ENCODE measurements at places on chromosomes 13 and 19.

DNA sequence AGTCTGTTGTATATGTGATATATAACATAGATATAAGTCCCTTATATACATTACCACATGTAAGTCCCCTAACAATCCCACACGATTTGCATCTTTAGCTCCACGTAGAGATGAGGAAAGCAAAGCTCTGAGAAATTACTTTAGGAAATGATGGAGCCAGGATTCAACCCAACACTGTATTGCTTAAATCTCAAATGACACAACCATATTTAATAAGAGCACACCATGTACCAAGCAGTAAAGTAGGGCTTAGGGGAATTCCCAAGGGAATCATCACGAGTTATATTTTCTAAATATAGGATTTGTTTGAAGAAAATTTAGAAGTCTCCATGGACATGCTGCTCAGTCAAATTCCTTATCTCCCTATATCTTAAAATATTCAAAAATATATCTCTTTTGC is 61.3 kb upstream of the POMP start:
- no peak for DNase-seq

- no peak for DNase-seq
Measured at GRCh38 chr13:33757713-33758112, 60.2 kb upstream of the RFC3 start.

- no peak for DNase-seq
Measured at GRCh38 chr19:2722541-2723344, 1.6 kb upstream of the DIRAS1 start.

GRCh38 chr19:3125900-3126524 is 9.8 kb upstream of the GNA15 start:
- DNase-seq, result peak; percentile 79

GRCh38 chr19:19752760-19753403 is 20.0 kb upstream of the ZNF14 start:
- DNase-seq, result no peak

DNA sequence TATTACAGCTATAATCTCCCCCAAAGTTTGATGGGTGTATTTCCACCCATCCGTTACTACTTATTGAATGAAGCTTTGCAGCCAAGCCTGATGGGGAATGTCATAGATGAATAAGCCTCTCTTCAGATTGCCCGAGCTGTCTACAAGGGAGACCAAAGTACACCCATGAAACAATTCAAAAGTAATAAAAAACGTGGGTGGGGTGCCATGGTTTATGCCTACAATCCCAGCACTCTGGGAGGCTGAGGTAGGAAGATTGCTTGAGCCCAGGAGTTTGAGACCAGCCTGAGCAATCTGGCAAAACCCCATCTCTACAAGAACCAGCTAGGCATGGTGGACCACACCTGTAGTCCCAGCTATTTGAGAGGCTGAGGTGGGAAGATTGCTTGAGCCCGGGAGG is 419.2 kb downstream of the FGF9 start:
- no peak for DNase-seq

GRCh38 chr19:38734176-38734425 is 10.2 kb downstream of the CAPN12 start:
- no peak for DNase-seq

DNA sequence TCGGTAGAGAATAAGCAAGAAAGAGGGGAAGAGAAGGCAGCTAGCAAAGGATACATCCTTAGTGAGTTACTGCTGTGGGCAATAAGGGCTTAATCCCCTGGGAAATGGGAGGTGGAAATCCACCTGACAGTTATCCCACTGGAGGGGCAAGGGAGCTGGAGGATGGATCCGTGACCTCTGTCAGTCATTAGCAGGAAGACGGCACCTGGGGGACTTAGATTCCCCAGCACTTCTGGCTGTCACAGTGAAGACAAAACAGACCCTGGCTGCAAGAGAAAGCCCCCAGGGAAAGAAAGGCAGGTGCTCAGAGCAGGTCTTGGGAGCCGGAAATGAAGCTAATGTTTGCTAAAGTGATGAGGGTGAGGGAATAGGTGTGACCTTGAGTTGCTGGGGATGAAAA is 70.4 kb upstream of the MRI1 start:
- DNase-seq, result no peak

GRCh38 chr13:82938644-82939043 is 943.6 kb downstream of the SLITRK1 start:
- no peak for DNase-seq

DNA sequence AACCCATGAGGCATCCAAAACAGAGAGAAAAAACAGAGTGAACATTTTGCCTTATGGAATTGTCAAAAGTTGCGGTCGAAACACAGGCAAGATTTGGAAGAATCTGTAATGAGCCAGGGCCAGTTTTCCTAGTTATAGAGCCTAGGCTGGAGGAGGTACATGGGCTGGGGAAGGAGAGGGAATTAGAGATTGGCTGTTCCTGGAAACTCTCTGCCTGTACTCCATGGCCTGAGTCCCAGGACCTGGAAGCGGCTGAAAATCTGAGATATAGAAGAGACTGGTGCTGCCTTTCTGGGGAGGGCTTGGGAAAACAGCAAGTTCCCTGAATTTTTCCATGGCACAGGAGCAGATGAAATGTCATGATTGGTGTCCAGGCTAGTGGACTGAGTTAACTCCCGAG is 122.8 kb upstream of the KLF12 start:
- DNase-seq, result no peak

DNA sequence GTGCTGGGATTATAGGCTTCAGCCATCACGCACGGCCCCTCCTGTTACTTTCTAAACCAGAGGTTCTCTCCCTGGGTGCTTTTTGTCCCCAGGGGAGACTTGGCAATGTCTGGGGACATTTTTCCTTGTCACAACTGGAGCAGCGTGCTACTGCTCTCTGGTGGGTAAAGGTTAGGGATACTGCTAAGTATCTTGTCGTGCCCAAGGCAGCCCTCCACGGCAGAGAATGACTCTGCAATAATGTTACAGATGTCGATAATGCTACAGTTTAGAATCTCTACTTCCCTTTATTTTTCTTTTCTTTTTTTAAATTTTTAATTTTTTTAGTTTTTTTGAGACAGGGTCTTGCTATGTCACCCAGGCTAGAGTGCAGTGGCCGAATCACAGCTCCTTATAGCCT is 38.0 kb downstream of the ADGRE1 start:
- no peak for DNase-seq

DNA sequence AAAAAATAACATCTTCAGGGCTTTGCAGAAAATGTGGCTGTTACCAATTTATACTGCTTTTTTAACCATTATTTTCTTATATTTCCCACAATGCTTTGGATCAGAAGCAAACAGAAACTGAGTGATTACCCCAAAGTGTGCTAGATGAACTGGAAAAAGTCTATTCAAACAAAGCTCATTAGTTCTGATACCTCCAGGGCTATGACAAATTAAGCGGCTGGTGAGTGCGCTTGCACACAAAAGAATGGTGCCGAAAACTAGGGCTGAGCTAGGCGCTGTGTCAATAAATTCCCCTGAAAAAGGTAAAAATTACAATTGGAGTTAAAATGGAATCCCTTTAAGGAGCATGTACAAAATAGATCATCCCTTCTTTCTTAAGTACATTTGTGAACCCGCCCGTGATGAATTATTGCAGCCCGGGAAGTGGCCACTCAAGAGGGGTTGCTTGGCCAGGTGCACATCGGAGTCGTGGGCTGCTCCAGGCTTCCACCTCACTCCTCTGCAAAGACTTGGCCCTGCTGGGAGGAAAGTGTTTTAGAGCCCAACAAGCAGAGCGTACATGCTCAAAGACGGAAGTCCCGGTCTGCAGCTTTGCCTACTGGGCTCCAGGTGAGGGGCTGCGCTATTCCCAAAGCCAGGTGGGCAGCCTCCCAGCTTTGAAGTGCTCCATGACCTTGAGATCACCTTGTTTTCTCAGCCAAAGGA is 164.0 kb upstream of the ZNF507 start:
- no peak for DNase-seq

DNA sequence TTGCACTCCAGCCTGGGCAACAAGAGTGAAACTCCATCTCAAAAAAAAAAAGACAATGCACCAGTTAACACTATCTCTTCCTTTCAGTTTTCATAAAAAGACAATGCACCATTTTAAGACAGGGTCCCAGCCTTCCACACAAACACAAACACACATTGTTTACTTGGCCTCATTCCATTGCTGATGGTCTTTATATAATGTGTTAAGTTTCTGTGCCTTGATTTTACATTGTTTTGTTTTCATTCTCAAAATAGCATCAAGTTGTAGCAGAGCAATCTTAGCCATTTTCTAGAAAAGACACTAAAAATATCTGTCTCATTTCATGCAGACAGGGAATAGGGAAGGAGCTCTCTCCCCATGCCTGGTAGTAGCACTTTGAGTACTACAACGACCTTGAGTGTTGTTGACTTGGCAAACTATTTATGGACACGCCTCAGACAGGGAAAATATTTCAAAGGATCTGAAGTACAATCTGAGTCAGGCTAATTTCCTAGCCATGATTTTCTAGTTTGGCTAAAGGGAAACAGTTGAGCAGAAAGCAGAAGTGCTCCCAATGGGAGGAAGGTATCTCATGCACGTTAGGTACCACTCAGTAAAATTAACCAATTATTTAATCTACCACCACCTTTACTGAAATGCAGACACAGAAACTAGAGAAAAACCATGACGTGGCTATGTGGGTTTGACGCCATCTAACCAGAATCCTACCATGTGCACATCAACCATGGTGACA is 120.6 kb downstream of the ABCC4 start:
- DNase-seq, result no peak

- DNase-seq, result no peak
Measured at GRCh38 chr19:43731346-43731745, 15.5 kb downstream of the IRGC start.

DNA sequence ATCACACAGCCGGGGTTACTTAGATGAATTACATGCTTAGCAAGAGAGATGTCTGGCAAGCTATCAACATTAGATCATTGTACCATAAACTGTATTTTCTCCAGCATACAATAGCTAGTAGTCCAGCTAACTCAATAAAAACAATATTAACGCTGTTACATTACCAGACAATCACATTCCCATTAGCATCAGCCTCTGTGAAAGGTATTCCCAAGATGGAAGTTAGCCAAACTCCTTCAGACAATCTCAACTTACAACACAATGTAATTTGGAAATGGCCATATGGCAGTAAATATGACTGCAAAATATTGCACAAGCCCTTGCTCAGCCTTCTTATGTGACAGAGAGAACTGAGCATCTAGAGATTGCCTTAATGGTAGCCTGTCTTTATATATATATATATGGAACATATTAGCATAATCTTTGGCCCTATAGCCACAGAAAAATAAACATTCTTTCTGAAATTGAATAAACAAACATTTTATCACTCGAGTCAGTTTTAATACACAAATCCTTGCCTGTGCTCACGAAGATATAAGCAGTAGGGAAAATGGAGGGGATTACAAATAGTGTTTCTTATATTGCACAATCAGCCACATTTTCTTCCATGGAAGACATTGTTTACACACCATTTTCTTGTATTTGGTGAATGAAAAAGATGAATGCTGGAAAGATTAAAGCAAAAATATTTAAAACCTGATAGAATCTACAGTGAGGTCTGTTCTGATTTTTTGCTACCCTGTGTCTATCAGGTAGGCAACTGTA is 1060.5 kb downstream of the DIAPH3 start:
- no peak for DNase-seq

DNA sequence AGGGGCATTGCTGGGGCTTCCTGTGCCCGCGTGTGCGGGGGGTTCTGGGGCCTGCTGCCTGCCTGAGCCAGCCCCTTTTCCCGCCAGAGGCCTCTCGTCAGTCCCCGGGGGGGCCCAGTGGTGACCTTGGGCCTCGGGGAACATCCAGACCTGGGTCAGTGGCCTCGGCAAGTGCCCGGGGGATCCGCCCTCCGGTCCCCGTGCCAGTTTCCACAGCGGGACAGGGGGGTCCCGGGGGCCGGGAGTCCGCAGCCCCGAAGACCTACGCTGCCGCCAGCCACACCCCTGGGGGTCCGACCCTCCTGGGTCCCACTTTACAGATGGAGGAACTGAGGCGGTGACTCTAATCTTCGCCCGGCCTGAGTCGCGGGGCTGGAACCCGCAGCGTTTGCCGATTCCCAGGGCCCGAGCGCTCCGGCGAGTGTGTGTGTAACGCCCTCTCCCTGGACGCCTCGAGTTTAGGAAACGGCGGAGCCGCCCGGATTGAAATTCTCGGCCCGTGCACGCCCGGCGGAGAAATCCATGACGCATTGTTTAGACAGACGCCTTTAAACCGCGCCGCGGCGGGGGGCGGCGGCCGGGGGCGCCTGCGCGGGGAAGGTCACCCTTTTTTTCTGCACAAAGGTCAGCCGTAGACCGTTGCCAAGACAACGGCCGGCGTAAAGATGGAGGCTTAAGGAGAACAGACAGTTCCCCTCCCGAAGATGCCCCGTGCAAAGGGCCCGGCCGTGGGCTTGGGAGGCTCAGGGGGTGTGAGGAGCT is 39.3 kb downstream of the EFNA2 start:
- peak; percentile 26 for DNase-seq

- no peak for DNase-seq
Measured at GRCh38 chr13:93222976-93223375, 3.6 kb upstream of the GPC6 start.

Measured in stimulated activated CD4-positive, alpha-beta T cell treated with anti-CD3 and anti-CD28 coated beads, Interleukin-4, amount 100 ng/mL, for 24 hours (primary cell).